ENCODE measurements at places on chromosomes 13 and 19. TPM values are rescaled to one million over a fixed set of nuclear protein-coding genes. Genes with fewer than 3 reads are reported as not detected.
A peak's percentile ranks its signal among the peaks of the same experiment; 100 is the strongest.

DNA sequence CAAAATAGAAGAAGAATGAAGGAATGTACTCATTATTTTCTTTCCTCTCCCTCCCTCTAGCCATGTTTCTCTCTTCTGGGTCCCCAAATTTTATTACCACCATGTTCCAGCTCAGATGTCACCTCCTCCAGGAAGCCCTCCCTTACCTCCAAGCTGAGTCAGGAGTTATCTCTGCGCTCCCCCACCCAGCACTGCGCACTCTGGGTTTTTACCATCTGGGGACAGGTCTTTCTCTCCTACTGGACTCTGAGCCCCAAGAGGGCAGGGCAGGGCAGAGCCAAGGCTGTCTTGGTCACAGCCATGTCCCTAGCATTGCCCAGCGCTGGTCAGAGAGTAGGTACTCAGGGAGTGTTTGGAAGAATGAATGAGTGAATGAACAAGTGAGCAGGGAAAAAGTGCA lies 2.9 kb downstream of the GNG8 start:
- H3K36me3 ChIP-seq = no peaks in the 10 kb centered on the region
- H3K4me3 ChIP-seq = peak overlapping the region; percentile 51
- peaks cover 4% of the 10 kb centered on the region for H3K27me3 ChIP-seq
- peaks cover 33% of the 10 kb centered on the region for H3K4me1 ChIP-seq
- peak overlapping the region; percentile 79 for H3K27ac ChIP-seq

GRCh38 chr19:15358918-15359317 lies 20.7 kb downstream of the AKAP8 start:
- DNase-seq = no peak
- H3K4me3 ChIP-seq = no peak overlapping the region
- H3K36me3 ChIP-seq = peaks cover 69% of the 10 kb centered on the region
- no peaks in the 10 kb centered on the region for H3K27me3 ChIP-seq

The LGI4 gene
- total RNA-seq = 0.59 TPM

- no peak for DNase-seq
- no peaks in the 10 kb centered on the region for H3K36me3 ChIP-seq
- no peaks in the 10 kb centered on the region for H3K27me3 ChIP-seq
- H3K4me3 ChIP-seq = no peak overlapping the region
Observed at GRCh38 chr13:57408312-57408711, 223.2 kb upstream of the PCDH17 start.

DNA sequence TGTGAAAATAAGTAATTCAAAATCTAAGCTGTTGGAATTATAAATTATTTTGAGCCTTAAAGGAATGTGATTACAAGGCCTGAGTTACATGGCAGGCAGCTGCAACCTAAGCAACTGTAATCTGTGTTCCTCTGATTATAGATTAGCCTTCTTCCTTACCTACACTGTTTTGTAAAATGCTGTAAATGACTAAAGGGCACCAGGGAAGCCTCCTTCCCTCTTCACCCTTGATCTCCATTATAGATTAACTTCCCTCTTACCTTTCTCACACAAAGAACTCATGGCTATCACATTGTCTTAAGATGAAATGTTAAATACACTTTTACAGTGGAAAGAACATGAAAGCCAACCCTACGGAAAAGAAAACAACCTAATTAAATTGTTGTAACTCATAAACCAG lies 423.7 kb upstream of the KLF12 start:
- H3K4me3 ChIP-seq = no peak overlapping the region
- no peaks in the 10 kb centered on the region for H3K27me3 ChIP-seq
- H3K27ac ChIP-seq = no peak overlapping the region
- no peak for DNase-seq
- H3K4me1 ChIP-seq = peaks cover 27% of the 10 kb centered on the region

All from B cell (primary cell).